Peyer's patch (tissue), 4 donors: ENCODE measurements at places on chromosomes 3 and 15. TPM values are rescaled to one million over a fixed set of nuclear protein-coding genes. Genes with fewer than 3 reads are reported as not detected.

DNA sequence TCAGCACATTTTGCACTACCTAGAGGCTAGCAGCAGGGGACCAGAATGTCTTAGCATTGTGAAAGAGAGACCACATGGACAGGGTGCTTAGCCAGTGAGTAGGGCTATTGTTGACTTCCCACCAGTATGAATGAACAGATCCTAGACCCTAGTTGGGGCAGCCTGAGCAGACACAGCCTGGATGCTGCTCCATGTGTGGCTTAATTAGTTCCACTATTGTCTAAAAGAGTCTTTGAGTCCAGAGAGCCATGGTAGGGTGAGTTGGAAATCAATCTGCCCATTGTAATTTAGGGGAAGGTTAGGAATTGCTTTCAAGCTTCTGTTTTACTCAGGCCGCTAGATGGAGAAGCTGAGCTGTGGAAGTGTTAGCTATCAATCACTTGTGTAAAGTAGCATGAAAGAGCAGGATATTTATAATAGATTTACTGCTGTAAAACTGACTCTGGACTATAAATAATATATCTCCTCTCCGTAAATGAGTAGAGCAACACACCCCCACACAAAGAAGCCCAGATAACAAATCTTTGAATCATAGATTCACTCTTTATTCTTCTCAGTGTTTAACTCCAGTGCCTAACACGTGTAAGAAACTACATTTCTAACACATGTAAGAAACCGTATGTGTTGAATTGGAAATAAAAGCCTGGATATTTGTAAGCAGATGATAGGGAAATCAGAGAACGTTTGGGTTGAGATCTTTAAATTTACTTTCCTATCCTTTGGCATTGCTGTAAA, 4.1 kb upstream of the GCSAM start:
- DNase-seq: no peak

DNA sequence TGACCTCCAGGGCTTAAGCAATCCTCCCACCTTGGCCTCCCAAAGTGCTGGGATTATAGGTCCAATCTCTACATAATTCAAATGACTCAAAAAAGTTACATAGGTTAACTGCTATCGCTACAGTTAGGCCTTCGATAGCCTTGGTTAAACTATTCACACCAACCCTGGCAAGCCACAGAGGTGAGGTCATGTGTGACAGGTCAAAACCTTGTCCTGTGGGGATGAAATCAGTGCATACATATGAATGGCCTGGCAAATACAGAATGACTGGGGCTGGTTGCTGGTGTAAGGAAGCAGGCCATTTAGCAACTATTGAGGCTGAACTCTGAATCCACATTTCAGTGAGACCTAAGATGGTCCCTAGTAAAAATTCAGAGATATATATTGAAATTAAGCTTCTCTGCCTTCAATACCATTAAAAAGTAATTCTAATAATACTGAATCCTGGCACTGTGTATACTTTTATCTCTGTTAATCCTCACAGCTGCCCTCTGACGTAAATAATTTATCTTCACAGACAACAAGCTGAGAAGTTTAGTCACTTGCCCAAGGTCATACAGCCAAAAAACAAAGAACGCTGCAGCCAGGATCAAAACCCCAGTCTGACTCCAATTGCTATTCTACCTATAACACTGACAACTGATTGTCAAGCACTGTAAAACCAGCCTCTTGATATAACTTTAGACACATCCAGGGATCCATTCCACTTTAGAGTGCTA, 35.3 kb downstream of the MKRN2 start:
- no peak for DNase-seq

- DNase-seq: no peak
Measured at GRCh38 chr15:53586799-53587198, 172.7 kb downstream of the WDR72 start.

- DNase-seq: no peak
Measured at GRCh38 chr15:94791510-94791909, 560.1 kb downstream of the MCTP2 start.

The CCR3 gene
- total RNA-seq: not detected

The FANCD2OS gene
- not detected for total RNA-seq

DNA sequence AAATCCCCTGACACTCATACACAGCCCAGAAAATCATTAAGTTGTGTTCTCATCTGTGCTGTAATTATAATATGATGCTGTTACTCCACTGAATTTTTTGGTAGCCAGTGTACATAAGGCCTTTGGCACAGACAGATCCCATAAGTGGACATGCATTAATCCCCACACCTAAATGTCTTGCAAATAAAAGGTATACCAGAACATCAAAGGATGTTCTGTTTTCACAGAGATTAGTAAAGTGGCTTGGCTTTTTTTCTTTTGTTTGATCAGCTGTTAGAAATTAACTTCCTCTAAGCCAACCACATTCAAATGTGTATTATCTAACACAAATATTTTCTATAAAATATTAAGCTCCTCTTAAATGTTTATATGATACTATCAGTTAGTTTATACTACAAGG, 2.7 kb downstream of the SST start:
- DNase-seq: no peak

DNA sequence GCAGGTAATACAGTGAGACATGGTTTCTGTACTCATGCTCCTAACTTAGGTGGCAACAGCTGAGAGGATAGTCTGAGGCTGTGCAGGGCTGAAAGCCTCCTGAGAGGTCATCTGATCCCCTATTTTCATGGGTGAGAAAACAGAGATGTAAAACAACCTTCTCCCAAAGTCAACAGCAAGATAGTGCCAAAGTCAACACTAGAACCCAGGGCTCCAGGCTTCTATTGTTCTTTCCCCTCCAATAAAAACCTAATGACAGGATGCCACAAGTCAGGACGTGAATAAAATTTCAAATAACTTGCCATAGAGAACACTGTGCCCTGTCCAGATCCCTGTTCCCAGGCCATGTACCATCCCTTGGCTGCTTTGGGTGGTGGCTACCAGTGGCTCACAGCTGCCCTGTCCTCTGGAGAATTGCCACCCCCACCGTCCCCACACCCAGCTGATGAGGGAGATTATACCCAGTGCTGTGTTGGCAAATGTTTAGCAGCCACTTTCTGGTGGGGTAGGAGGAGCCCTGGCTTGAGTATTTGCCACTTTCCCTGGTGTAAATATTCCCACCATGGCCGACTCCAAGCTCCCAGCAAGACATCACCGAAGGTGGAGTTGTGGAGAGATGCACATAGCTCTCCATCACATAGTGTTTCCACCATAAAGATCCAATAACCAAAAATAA, 54.8 kb downstream of the SRGAP3 start:
- no peak for DNase-seq

DNA sequence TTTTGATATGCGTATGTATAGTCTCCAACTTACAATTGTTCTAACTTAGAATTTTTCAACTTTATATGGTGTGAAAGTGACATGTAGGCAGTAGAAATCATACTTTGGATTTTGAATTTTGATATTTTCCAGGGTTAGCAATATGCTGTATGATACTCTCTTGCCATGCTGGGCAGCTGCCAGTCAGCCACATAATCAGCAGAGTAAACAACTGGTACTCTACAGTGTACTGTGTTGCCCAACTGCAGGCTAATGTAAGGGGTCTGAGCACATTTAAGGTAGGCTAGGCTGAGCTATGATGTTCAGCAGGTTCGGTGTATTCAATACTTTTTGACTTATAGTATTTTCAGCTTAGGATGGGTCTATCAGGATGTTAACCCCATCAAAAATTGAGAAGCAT, 52.0 kb upstream of the RYK start:
- DNase-seq: no peak

DNA sequence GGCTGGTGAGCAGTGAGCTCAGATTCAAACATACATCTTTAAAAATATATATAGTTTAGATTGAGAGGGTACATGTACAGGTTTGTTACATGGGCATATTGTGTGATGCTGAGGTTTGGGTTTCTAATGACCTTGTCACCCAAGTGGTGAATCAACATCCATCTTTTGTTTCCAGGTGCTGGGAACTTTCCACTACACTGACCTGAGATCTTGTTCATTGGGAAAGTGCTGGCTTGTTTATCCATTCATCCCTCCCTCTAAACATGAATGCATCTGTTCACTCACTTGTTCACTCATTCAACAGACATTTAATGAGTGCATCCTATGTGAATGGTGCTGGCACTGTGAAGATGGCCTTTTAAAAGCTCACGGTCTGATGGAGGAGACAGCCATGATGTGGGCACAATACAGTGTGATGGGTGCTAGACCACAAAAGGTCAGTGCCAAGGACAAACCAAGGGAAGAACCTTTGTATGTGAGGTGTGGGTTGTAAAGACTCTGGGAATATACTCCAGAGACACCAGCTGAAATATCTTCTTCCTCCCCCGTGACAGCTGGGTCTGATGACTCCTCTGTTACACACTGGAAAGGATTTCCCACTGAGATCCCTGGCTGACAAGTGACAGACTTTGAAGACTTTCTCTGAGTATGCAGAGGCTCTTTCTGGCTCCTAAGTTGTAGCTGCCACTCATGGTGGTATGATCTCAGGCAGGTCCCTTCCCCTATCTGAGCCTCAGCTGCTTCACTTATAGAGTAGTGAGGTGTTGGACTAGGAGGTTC, 16.2 kb upstream of the ITGA11 start:
- DNase-seq: no peak

- DNase-seq: peak; percentile 58
Measured at GRCh38 chr15:70240082-70240481, 142.4 kb upstream of the TLE3 start.

GRCh38 chr3:44228900-44229299, 12.8 kb upstream of the TOPAZ1 start:
- no peak for DNase-seq

DNA sequence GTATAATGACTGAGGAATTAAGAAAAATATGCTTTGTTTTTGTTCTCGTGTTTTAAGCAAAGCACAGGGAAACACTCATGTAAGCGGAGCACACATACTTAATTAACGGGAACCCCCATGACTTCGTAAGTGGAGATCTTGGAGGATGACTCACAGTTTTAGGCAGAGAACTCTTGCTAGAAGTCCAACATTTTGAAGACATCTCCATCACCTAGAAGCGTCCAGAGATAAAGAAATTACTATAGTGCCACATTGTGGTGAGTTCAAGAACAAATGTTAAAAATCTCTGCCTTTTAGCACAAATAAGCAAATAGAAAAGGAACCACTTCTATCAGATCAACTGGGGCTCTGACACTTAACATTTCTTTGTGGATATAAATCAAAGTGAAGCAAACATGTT, 194.1 kb upstream of the ARHGEF26 start:
- no peak for DNase-seq

DNA sequence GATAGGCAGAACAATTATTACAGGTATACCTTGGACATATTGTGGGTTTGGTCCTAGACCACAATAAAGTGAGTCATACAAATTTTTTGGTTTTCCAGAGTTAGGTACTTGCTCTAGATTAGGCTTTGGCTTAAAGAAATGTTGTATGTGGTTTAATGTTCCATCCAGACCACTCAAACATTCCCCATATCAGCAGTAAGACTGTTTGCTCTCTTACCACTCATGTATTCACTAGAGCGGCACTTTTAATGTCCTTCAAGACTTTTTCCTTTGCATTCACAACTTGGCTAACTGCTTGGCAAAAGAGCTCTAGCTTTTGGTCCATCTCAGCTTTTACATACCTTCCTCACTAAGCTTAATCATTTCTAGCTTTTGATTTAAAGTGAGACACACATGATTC, 250.5 kb upstream of the SETMAR start:
- DNase-seq: no peak

- no peak for DNase-seq
Measured at GRCh38 chr3:30583973-30584372, 22.4 kb upstream of the TGFBR2 start.

DNA sequence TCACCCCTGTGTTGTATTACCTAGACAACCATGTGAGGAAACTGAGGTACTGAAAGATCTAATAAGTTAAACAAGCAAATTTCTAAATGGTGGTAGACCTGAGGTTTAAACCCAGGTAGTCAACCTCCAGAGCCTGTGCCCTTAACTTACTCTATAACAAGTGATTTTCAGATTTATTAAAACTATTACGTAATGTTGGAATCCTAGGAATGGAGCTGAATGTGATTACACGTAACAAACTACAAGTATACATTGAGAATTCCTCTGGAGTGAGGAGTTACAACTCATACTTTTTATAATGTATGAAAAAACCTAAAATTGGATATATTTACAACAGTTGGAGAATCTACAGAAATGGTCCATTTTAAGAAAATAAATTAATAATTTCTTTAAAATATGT, 18.0 kb downstream of the FAM98B start:
- no peak for DNase-seq

The TM4SF4 gene
- total RNA-seq: 1.7 TPM

- no peak for DNase-seq
Measured at GRCh38 chr3:77328690-77329089, 288.8 kb downstream of the ROBO2 start.

DNA sequence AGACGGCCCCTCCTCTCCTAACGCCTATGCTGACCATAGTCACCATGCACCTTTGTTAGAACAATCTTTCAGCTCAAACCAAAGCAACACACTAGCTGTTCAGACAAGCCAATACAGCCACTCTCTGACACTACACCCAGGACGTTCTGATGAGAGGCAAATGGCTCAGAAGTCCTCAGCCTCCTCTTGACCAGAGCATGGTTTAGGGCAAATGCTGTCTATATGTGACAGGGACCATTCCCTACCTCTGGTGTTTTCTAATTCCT, 264.8 kb upstream of the HES1 start:
- no peak for DNase-seq

DNA sequence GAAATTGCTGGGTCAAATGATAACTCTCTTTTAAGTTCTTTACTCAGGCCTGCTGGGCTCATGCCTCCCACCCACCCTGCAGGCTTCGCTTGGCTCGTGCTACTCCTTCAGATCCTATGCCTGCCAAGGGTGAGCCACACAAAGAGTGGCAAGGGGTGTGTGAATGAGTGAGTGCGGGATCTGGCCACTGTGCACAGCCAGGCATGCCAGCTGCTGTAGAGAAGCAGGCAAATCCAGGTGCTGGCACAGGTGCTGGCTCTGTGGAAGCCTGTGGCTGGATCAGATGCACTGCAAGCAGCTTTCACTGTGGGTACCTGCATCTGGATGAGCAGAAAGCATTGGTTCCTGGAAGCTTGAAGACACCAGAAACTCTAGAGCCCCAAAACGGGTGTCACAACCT, 1055.7 kb upstream of the EPHA6 start:
- DNase-seq: no peak

The MOBP gene
- not detected for total RNA-seq

The TRIM71 gene
- total RNA-seq: not detected

DNA sequence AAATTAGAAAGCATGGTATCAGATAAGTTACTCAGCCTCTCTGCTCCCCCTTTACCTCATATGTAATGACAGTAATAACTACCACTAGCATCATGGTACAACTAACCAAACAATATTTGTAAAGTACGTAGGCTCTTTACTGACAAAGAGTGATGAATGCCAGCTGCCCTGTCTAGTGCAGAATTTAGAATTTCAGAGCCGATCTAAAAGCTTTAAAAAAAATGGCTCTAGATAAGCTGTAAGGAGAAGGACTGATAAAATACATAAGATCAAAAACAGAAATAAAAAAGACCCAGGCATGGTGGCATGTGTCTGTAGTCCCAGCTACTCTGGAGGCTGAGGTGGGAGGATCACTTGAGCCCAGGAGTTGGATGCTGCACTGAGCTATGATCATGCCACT, 424.1 kb downstream of the MAGI1 start:
- no peak for DNase-seq

- DNase-seq: no peak
Measured at GRCh38 chr3:99899603-99900002, 81.9 kb downstream of the CMSS1 start.

- no peak for DNase-seq
Measured at GRCh38 chr15:68494573-68495110, 62.7 kb upstream of the ITGA11 start.

The SKIC8 gene
- 45.0 TPM for total RNA-seq
